NCI-H2081 treated with DMSO at 0.1 percent for 48 hours (cell line): ENCODE measurements at places on chromosomes 6 and 20.

- DNase-seq = no peak
Measured at GRCh38 chr20:38302786-38303185, 1.2 kb upstream of the BPI start.

GRCh38 chr20:35370751-35371150 is 41.0 kb downstream of the UQCC1 start:
- no peak for DNase-seq

GRCh38 chr6:157139054-157139708 is 184.1 kb downstream of the TMEM242 start:
- no peak for DNase-seq

DNA sequence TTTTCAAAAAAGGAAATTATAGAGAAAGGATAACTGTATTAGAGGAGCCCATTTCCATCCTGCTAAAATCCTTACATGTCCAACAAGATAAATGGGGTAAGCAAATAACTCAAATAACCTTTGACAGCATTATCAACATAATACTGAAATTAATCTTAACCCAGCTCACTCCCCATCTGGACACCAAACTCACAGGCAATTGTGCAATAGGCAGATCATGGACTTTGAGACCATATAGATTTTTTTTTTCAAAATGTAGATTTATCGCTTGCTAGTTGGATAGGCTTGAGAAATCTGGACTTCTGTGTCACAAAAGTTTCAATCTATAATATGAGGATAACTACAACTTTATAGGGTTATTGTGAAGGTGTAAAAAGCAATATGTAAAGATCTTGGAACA is 134.4 kb upstream of the ASCC3 start:
- DNase-seq = no peak

- no peak for DNase-seq
Measured at GRCh38 chr6:37125774-37126492, 44.0 kb upstream of the PIM1 start.

DNA sequence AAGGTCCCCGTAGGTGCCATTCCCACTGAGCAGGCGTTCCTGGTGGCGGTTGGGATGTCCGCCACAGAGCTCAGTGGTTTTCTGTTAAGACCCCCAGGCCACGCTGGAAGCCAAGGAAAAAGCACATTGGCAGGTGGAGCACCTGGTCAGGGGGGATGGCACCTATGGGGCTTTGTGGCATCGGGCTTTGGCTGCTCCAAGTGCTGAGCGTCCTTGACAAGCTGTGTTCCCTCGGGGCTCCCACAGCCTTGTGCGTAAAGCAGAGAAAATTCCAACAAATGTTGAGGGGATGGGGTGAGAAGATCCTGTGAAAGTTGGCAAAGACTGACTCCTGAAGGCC is 135.4 kb downstream of the JPH2 start:
- no peak for DNase-seq

DNA sequence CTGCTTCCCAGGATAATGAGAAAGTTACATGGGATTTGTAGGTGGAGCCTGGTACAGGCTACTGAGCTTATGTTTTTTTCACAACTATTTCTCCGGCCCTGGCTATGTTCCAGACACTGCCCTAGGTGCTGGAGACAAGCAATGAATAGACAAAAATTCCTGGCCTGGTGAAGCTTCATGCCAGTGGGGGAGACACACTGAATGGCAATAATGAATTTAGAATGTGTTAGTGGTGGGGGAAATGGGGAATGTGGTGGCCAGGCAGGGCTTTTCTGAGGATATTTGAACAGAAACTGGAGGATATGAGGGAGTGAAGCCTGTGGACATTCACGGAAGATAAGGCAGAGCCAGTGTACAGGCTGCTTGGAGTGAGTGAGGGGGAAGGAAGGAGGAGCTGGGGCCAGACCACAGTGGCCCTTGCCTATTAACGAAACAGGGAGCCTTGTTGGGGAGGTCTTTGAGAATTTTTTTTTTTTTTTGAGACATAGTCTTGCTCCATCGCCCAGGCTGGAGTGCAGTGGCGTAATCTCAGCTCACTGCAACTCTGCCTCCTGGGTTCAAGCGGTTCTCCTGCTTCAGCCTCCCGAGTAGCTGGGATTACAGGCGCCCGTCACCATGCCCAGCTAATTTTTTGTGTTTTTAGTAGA is 6.6 kb downstream of the FOXS1 start:
- no peak for DNase-seq

- DNase-seq = no peak
Measured at GRCh38 chr6:25987845-25988244, 25.2 kb downstream of the TRIM38 start.

- no peak for DNase-seq
Measured at GRCh38 chr6:118708055-118708454, 56.7 kb upstream of the CEP85L start.

- DNase-seq = no peak
Measured at GRCh38 chr6:64590965-64591675, 955.5 kb downstream of the PHF3 start.

DNA sequence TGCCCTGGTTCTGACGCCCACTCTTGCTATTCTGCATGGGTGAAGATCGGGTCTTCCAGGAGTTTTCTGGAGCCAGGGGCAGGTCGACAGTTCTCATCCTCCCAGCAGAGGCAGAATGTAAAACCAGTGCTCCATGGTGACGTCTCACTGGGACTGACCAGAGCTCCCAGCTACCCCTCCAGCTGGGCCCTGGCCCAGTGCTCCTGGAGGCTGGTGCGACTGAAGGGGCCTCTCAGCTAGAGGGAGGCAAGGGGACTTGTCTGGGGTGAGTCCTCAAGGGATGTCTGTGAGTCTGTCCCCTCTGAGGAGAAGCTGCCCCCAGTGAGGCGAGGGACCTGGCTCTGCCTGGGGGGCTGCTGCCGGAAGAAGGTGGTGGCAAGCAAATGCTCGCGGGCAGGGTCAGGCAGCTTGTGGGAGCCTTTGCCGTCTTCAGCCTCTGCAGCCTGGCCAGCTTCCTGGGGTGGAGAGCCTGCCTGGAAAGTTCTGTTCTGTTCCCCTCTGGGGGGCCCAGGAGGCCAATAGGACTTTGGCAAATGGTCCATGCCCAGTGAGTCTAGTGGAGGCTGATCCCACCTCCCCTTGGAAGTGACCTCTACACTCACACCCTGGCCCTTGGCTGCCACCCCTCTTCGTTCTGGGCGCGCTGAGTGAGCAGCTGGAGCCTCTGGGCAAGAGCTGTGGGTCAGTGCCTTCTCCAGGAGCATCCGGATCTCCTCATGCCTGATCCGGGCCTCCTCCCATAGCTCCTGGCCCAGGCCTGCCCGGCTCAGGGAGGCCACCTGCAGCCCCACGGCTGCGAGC is 47.5 kb downstream of the KIAA1755 start:
- no peak for DNase-seq

DNA sequence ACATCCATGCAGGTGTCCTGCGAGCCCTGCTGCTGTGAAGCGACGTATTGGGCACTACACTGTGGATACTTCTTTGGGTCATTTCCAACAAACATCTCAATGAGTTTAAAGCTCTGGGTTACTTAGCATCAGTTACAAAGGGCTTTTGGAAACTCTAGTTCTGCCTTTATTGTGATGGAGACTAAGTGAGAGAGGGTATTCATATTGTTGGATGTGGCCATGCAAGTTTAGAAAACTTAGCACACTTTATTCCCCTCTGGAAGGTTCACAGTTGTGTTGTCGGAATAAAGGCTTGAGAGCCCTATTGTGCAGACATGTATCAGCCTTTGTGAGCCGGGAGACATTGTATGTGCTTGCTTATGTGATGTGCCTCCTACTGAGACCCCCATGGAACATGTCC is 22.1 kb downstream of the DUSP22 start:
- no peak for DNase-seq
